ENCODE measurements at places on chromosomes 16 and 17. TPM values are rescaled to one million over a fixed set of nuclear protein-coding genes. Genes with fewer than 3 reads are reported as not detected.

- DNase-seq: no peak
- peak within 1 kb of the TSS; percentile 47 for H3K4me3 ChIP-seq
- peaks cover 12% of the 10 kb centered on the region for H3K27me3 ChIP-seq
- peaks cover 16% of the 10 kb centered on the region for H3K4me1 ChIP-seq
- H3K27ac ChIP-seq: no peak within 1 kb of the TSS
Measured at GRCh38 chr17:6556121-6557039, at the start of gene PITPNM3. Gene PITPNM3, minus strand, starts transcription at chr17:6556555. Its CDS starts 149 bp downstream, at chr17:6556406.

- no peak overlapping the region for H3K4me3 ChIP-seq
- H3K4me1 ChIP-seq: peaks cover 8% of the 10 kb centered on the region
- no peak overlapping the region for H3K27ac ChIP-seq
- H3K36me3 ChIP-seq: no peaks in the 10 kb centered on the region
Measured at GRCh38 chr17:10063730-10064241, 134.6 kb downstream of the GAS7 start.

- DNase-seq: peak; percentile 99
- H3K27me3 ChIP-seq: no peaks in the 10 kb centered on the region
- peak within 1 kb of the TSS; percentile 81 for H3K4me3 ChIP-seq
- peak within 1 kb of the TSS; percentile 99 for H3K27ac ChIP-seq
- peaks cover 6% of the 10 kb centered on the region for H3K36me3 ChIP-seq
- peaks cover 48% of the 10 kb centered on the region for H3K4me1 ChIP-seq
Measured at GRCh38 chr17:7251661-7252175, at the start of gene CTDNEP1. Gene CTDNEP1, minus strand, starts transcription at chr17:7251734. Its CDS starts 438 bp downstream, at chr17:7251296.

DNA sequence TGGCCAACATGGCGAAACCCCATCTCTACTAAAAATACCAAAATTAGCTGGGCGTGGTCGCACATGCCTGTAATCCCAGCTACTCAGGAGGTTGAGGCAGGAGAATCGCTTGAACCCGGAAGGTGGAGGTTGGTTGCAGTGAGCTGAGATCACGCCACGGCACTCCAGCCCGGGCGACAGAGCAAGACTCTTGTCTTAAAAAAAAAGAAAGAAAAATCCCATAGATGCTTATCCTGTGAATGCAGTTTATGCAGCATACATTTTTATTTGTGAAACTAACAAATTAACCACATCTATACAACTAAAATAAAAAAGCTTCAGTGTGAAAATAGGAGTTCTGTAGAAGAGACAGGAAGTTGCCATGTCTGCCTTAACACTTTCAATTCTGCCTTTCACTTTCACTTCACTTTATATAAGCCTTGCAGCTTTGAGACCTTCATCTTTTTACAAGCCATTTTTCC, 7.1 kb downstream of the IGSF6 start:
- H3K4me3 ChIP-seq: peak overlapping the region; percentile 68
- H3K27ac ChIP-seq: peak overlapping the region; percentile 88
- H3K27me3 ChIP-seq: no peaks in the 10 kb centered on the region
- peaks cover 52% of the 10 kb centered on the region for H3K4me1 ChIP-seq

GRCh38 chr16:28546626-28547025, 7.1 kb upstream of the SGF29 start:
- no peak for DNase-seq
- H3K27ac ChIP-seq: no peak overlapping the region
- H3K27me3 ChIP-seq: no peaks in the 10 kb centered on the region

DNA sequence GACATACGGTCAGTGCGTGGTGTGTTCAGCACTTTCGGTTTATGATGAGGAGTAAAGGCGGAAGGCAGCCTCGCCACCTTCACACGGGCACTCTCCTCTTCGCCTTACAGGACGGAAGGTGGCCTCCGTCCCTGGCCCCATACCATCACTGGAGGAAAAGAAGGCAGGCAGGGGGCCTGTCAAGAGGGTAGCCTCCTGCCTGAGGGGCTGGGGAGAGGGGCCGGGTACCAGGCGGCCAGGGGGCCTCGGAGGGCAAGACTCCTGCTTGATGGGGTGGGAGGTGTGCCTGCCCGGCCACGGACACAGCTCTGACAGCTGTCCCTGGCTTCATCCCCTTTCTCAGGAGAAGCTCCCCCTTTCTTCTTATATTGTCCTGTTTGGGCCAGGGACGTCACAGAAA, 15.6 kb upstream of the SLC38A8 start:
- no peak overlapping the region for H3K27ac ChIP-seq
- no peaks in the 10 kb centered on the region for H3K27me3 ChIP-seq
- H3K4me3 ChIP-seq: no peak overlapping the region
- H3K4me1 ChIP-seq: no peaks in the 10 kb centered on the region

DNA sequence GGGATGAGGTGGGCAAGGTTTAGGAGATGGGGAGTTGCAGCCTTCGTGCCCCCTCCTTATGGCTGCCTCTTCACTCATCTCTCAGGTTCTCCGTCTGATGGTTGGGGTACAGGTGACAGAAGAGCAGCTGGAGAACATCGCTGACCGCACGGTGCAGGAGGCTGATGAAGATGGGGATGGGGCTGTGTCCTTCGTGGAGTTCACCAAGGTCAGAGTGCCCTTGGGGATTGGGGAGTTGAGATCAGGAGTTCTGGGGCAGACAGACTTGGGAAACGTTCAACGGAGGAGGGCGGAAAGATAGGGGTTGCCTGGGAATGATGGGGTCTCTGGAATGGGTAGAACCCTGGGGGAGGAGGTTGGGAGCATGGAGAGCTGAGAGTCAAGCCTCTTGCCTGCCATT, 2.3 kb downstream of the CHP2 start:
- no peak overlapping the region for H3K27ac ChIP-seq
- DNase-seq: no peak
- no peak overlapping the region for H3K4me3 ChIP-seq
- H3K36me3 ChIP-seq: no peaks in the 10 kb centered on the region
- H3K4me1 ChIP-seq: peaks cover 12% of the 10 kb centered on the region
- no peaks in the 10 kb centered on the region for H3K27me3 ChIP-seq

DNA sequence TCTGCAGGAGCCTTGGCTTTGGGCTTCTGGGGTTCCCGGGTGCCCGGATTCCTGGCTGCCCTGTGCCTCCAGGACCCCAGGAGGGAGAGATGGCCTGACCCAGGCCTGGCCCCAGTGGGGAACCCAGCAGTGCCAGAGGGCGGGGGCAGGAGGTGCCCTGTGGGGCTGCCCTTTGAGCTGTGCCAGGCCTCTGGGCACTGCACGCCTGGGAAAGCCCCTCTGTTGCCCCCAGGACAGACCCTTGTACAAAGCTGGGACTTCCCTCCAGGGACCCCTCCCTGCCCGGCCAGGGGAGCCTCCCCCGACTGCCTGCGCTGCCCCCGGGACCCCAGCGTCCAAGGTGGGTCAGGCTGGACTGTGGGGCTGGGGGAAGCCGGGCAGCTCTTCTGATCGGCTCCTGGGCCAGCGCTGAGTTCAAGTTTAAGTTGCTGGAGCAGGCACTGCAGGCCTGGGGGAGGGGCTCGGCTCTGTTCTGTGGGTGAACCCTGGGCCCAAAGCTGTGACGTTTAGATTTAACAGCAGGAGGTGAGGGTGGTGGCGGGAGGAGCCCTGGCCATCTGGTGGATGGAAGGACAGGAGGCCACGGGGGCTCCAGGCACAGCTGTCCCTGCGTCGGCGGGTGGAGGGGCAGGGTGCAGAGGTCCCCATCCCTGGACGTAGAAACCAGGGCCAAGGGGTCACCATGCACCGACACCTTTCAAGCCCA, 27.6 kb upstream of the C1QTNF8 start:
- H3K4me1 ChIP-seq: peaks cover 9% of the 10 kb centered on the region
- H3K4me3 ChIP-seq: no peak overlapping the region
- H3K27ac ChIP-seq: no peak overlapping the region
- peaks cover 60% of the 10 kb centered on the region for H3K27me3 ChIP-seq

GRCh38 chr17:49333804-49334203, 28.2 kb downstream of the ZNF652 start:
- peaks cover 2% of the 10 kb centered on the region for H3K4me1 ChIP-seq
- H3K27me3 ChIP-seq: no peaks in the 10 kb centered on the region
- DNase-seq: no peak
- H3K36me3 ChIP-seq: no peaks in the 10 kb centered on the region

DNA sequence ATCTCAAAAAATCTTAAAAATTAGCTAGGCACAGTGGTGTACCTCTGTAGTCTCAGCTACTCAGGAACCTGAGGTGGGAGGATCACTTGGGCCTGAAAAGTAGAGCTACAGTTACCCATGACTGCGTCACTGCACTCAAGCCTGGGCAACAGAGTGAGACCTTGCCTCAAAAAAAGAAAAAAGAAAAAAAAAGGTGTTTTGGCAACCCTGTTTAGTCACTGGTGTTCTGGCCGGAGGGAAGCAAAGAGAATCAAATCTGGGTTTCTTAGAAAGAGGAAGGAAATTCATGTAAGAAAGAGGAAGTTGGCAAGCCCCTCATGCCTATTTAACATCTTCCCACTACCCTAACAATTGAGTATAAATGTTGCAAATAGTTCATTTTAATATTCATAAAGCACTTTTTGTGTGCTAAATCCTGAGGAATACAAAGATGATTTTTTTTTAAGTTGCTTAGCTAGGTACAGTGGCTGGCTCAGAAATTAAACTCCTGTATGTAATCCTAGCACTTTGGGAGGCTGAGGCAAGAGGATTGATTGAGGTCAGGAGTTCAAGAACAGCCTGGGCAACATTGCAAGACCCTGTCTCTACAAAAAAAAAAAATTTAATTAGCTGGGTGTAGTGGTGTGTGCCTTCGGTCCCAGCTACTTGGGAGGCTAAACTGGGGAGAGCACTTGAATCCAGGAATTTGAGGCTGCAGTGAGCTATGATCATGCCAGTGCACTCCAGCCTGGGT, 6.5 kb upstream of the USP32 start:
- no peaks in the 10 kb centered on the region for H3K36me3 ChIP-seq
- H3K27ac ChIP-seq: no peak overlapping the region
- H3K27me3 ChIP-seq: no peaks in the 10 kb centered on the region
- H3K4me3 ChIP-seq: no peak overlapping the region
- no peak for DNase-seq
- peaks cover 7% of the 10 kb centered on the region for H3K4me1 ChIP-seq

GRCh38 chr16:69132424-69133252, at the start of the genes CHTF8 and UTP4:
Gene CHTF8, minus strand, starts transcription at chr16:69132588. Its CDS starts 11,130 bp downstream, at chr16:69121458.
Gene UTP4, plus strand, starts transcription at chr16:69132649. Its CDS starts 811 bp downstream, at chr16:69133460.
- no peaks in the 10 kb centered on the region for H3K27me3 ChIP-seq
- DNase-seq: peak; percentile 83
- peak within 1 kb of the TSS; percentile 59 for H3K27ac ChIP-seq
- peak within 1 kb of the TSS; percentile 92 for H3K4me3 ChIP-seq
- peaks cover 2% of the 10 kb centered on the region for H3K36me3 ChIP-seq

NEK8 gene
- 12.9 TPM for total RNA-seq

RAC3 gene
- 5.4 TPM for total RNA-seq

SDR42E2 gene
- total RNA-seq: 0.39 TPM

SGCA gene
- 0.33 TPM for total RNA-seq

TP53TG3C gene
- total RNA-seq: not detected

TLCD3B gene
- 0.32 TPM for total RNA-seq

All from T-cell (primary cell).